ENCODE measurements at places on chromosomes 6 and 20. TPM values are rescaled to one million over a fixed set of nuclear protein-coding genes. Genes with fewer than 3 reads are reported as not detected.

DNA sequence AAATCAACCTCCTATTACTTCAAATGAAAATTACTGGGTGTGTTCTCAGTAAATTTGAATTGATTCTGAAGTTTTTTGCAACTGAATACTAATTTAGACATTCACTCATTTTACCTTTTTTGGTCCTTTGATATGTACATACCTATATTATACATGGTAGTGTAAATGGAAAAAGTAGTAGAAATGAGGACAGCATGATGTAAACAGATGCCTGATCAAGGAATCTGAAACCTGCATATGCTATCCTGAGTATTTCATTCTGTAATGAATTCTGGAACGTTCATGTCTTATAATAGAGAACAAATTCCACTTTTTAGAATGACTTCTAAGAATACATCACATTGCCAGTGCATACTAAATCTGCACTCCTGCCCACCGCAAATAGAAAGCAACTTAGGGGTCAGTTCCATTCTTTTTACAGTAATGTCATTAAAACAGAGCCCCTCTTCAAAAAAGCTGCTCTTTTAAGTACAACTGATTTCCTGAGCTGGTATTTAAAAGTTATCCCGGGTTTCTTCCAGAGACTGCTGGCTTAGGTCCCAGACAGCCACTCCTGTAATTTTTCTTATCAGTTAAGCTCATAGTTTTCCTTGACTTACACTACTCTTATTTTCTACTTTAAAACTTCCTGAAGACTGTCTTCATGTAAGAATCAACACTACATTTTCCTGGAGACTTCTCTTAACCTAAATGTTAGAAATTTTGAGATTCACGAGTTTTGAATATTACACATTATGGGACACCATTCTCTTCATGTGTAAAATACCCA lies 48.4 kb downstream of the MAP3K7 start:
- no peaks in the 10 kb centered on the region for H3K27me3 ChIP-seq
- H3K36me3 ChIP-seq = peaks cover 59% of the 10 kb centered on the region
- no peak overlapping the region for H3K4me3 ChIP-seq
- no peak for DNase-seq

SNRPB2 gene
- 33.1 TPM for total RNA-seq

SIGLEC1 gene
- 4.0 TPM for total RNA-seq

GRCh38 chr6:2977799-2978590 lies 6.6 kb upstream of the SERPINB6 start:
- peaks cover 17% of the 10 kb centered on the region for H3K4me1 ChIP-seq
- H3K27me3 ChIP-seq = no peaks in the 10 kb centered on the region
- no peak overlapping the region for H3K27ac ChIP-seq
- DNase-seq = no peak
- no peaks in the 10 kb centered on the region for H3K36me3 ChIP-seq

DNA sequence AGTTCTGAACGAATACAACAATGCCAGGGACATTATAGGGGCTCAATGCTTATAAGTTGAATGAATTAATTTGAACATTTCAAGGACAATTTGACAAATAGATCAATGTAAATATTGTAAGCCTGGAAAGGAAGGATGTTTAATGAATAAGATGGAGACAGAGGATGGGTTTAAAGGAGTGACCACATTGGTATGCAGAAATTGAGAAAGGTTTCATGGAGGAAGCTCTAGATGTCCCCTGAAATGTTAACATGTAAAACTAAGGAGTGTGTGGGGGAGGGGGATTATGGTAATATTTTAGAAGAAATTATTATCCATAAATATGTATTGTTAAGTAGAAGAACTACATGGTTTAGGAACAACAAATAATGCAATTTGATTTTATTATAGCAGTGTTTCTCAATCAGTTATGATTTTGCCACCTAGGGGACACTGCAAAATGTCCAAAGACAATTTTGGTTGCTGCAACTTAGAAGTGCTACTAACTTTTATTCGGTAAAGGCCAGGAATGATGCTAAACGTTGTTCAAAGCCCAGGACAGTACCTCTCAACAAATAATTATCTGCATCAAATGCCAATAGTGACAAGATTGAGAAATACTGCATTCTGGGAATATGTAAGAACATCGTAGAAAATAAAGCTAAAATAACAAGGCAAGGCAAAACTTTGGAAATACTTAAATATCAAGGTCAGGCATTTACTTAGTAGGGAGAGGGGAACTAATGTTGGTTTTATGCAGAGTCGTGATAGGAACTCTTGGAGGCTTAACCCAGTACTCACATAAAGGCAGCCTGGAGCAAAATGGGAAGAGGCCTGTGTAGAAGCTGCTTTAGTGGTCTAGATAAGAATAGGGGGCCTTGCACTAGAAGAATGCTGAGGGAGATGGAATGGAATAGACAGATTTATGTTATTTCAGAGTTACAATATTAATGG lies 686.9 kb upstream of the CITED2 start:
- no peak for DNase-seq
- H3K4me1 ChIP-seq = no peaks in the 10 kb centered on the region
- no peaks in the 10 kb centered on the region for H3K27me3 ChIP-seq
- H3K4me3 ChIP-seq = no peak overlapping the region
